Endothelial cell (in vitro differentiated cells): ENCODE measurements at places on chromosomes 5 and 9.
A peak's percentile ranks its signal among the peaks of the same experiment; 100 is the strongest.

DNA sequence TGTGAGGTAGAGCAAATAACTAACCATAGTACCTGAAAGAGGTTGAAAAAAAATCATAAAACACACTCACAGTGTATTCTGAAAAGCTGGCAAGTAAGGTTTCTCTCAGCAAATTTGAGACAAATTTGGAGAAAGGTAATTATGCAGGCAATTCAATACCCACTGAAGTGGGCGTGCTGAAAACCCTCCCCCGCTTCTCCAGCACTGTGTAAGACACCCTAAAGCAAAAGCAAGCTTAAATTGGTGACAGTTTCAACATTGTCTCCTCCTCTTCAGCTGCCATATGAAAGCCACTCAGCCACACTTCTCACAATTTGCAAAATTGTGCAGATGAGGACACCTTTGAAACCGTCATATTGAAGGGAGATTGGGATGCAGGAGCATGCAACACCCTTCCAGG, 322.3 kb upstream of the CDH6 start:
- DNase-seq: no peak

DNA sequence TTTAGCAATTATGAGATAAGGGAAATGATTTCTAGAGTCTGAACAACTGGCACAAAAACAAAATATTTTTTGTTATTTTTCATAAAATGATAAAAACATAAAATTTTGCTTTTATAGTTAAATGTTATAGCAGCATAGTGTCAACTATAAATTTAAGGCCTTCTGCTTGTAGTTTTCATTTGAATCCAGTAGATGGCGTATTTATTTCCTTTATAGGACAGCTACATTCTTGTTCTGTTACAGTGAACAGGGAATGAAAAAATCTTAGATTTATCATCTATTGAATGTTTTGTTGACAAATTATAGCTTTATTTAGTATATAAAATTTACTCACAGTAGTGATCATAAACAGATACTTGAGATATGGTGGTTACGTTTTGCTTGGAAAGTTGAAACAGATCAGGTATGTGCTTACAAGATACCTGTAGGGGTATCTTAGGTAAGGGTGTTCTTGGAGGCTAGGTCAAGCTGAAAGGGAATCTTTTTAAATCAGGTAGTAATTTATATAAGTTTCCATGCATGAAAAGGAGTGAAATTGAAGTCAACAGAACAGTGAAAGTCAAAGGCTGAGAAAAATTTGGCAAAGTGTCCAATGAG, 239.3 kb upstream of the GRIN3A start:
- DNase-seq: no peak

GRCh38 chr5:5042806-5043205, 97.3 kb upstream of the ADAMTS16 start:
- no peak for DNase-seq

DNA sequence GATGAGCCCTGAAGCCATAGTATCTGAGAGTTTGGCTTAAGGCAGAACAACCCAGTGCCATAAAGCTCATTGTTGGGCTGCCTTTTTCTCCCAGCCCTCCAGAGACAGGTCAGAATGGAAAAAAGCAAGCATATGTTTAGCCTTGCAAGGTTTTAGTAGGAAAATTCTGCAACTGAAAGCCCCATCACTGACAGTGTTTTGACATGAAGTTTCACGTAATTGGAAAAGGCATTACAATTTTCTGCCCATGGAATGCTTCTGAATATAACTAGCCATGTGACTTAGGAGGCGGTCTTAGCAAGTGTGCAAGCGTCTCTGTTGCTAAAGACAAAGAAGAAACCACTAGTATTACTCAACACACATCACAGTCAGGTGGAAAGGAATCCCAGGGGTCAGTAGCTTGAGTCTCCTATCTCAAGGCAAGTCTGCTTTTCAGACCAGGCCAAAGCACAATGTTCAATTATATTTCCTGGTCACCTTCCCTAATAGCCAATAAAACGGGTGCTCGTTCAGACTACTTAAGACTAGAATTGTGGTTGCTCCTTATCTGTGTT, 117.6 kb downstream of the CARTPT start:
- DNase-seq: no peak

- no peak for DNase-seq
Observed at GRCh38 chr5:53749621-53750020, 189.2 kb downstream of the NDUFS4 start.

- DNase-seq: no peak
Observed at GRCh38 chr5:149452665-149453617, 73.8 kb upstream of the IL17B start.

DNA sequence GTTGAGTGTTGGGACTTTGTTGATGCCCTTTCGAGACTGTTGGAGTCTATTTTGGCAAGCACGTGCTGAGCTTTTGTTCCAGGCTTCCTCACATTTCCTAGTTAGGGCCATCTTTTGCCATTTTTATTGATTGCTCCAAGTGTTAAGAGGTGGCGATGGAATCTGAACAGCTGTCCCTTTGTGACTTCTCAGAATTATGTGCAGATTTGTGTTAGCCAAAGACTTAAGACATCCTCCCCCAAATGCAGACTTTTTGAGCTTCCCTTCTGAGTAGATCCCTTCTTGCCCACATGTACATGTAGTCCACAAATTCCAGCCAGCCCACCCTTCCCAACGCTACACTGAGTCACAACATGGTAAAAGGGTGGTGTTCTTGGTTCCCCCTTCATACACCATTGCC, 59.2 kb downstream of the SPIN1 start:
- no peak for DNase-seq

DNA sequence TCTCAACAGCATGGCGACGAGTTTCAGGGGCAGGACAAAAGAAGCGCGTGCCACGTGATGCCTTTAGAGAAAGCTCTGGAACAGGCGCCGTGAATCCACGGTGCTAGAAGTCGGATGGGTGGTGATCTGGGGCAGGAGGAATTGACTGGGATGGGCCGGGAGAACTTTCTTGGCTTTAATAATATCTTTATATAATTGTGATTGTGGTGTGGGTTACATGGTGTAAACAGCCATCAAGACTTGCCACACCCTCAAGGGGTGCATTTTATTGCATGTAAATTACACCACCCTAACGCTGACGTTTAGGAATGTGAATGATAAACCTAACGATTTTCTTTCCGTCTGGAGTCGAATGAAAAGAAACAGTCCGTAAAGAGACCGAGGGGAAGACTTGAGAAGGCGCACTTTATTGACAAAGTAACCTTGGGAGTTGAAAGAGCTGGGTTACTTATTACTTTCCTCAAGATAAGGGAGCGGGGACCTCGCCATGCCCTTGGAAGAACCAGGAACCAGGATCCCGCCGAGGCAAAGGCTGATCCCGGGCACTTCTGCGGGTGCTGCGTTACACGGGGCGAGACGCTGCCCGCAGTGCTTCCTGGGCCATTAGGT, 8.5 kb downstream of the NRARP start:
- no peak for DNase-seq

- no peak for DNase-seq
Observed at GRCh38 chr9:3773362-3774060, 247.7 kb upstream of the RFX3 start.

DNA sequence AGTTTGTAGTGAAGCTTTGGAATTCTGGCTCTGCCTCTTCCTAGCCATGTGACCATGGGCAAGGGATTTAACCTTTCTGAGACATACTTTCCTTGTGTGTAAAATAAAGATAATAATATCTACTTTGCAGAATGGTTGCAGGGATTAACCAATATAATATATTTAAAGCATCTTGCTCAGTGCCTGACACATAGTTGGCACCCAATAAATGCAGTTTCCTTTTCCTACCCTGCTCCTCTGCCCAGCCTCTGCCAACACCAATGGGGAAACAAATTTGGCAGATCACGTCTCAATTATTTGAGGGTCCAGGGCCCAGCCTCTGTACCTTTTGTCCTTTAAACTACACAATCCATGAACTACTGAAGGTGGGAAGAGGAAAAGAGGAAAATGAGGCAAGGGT, 91.1 kb downstream of the NRG2 start:
- no peak for DNase-seq

- DNase-seq: no peak
Observed at GRCh38 chr9:77834898-77835488, 186.9 kb upstream of the GNA14 start.

- DNase-seq: no peak
Observed at GRCh38 chr5:122314036-122314435, 2.0 kb downstream of the SNCAIP start.

DNA sequence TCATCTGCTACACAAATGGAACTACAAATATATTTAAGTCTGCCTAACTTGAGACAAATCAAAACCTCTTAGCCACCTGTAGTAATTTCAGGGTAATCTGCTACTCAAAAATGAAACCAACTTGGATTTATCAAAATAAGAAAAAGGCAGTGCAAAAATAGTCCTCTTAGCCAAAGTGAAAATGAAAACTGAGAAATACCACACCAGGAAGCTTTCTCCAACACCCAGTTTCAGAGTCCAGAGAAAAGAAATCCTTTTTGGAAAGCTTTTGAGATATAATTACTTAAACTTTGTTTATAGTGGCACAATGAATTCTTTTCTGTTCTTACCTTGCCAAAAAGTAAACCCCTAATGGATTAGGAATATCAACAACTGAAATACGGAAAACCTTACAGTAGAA, 990.4 kb downstream of the EFNA5 start:
- DNase-seq: no peak

- DNase-seq: no peak
Observed at GRCh38 chr5:159713773-159714172, 202.5 kb upstream of the ADRA1B start.

- DNase-seq: no peak
Observed at GRCh38 chr9:83043597-83043996, 19.3 kb downstream of the RASEF start.

DNA sequence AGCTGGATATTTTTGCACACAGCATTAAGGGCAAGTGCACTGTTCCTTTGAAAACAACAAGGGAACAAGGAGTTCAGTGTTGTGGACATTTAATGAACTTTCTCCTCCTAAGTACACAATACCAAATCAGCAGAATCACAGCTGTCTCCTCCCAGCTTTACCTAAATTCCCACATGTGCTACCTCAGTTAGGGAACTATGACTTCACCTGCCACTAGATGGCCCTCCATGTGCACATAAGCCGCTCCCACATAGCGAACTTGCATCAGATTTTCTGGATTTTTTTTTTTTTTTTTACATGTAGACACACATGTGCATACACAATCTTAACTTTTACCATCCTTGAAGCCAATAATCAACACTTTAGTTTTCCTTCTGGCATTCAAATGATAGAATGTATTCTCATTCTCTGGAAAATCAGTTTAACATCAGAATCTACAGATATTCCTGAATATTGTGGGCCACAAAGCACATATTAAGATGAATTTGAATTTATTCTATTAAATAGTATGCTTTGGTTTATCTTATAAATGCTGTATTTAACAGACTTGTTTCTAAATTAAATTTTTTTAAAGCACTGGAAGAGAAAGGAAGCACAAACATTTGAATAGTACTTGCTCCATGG, 123.6 kb downstream of the PALM2AKAP2 start:
- DNase-seq: peak; percentile 65

- no peak for DNase-seq
Observed at GRCh38 chr5:168211245-168211644, 80.2 kb upstream of the WWC1 start.

DNA sequence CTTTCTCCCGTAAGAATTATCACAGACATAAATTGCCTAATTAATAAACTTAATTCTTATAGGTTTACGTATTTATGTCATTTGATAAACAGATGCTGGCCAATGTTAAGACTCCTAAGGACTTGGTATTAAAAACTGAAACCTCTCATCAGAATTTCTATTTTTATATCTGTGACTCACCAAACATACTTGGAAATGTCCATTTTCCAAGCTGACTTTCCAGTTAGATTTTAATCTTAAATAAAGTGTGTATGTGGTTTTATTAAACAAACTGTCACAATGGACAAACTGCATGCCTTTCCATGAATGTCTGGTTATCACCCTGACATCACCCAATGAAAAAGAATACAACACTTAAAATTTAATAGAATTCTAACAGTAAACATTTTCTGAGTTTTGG, 12.6 kb upstream of the COL23A1 start:
- DNase-seq: no peak

DNA sequence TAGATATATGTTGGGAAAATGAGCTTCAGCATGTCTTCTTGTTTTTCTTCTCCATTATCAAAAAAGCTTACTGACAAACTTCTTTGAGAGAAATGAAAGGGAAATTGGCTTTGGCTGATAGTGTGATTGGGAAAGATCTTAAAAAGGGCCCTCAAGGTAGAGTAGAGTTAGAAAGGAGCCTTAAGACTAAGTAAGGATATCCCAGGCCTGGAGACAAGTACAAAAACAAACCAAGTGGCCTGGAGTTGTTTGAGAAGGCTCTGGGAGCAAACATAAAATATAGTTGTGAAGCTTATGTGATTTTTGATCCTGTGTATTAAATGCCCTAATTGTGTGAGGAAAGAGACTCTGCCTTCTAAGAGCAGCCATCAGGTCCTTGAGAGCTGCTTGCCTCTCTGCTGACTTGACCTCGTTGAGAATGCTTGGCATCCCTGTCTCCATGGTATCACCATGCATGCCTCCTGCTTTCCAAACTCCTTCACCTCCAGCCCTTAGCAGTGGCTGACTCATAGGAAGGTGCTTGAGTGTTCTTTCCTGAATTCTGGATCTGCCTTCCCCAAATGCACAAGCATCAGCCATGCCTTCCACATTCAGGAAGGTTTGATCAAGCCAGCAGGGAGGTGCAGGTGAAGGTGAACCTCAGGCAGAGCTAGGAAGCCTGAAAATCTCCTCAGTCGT, 78.9 kb downstream of the SMARCA2 start:
- DNase-seq: no peak

DNA sequence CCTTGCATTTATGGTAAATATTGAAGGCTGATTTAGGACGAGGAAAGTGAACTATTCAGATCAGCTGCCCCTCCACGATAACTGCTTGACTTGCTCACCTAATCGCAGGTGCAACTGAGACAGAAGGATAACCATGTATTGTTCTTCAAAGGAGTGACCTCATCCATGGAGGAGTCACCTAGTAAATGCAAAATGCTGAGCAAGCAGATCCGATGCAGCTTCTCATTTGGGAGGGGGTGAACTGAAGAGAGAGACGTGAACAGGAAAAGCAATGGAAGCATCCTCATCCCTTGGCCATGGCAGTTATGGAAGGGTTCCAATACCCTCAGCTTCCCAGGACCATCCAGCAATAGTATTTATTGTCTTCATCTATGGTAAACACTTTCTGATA, 47.5 kb downstream of the RASGRF2 start:
- DNase-seq: no peak

GRCh38 chr9:121141706-121142105, 60.0 kb downstream of the RAB14 start:
- DNase-seq: no peak

- DNase-seq: no peak
Observed at GRCh38 chr9:38240051-38240450, 152.5 kb upstream of the ALDH1B1 start.

GRCh38 chr5:97062046-97062445, 80.4 kb downstream of the LIX1 start:
- no peak for DNase-seq

DNA sequence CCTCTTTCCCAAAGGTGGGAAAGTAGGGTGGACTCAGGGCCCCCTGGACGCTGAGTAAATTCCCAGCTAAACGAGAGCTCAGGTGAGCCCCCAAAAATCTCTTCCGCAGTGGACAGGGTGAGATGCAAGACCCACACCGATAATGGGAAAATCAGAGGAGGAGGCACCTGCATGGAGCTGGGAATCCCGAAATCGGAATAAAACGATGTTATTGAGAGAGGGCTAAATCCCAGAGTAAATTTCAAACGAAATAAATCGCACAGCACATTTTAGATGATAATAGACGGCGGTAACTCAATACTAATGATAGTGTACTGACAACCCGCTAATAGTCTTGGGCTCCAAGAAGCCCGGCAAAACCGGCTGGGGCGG, 3.0 kb upstream of the BARHL1 start:
- DNase-seq: no peak

- DNase-seq: no peak
Observed at GRCh38 chr9:121204121-121204520, 2.5 kb upstream of the RAB14 start.
